RKO (cell line): ENCODE measurements at places on chromosomes 11 and 22.

- no peak for DNase-seq
Observed at GRCh38 chr11:43746670-43747069, 66.1 kb downstream of the HSD17B12 start.

- peak; percentile 53 for DNase-seq
Observed at GRCh38 chr11:46381048-46381818, at the start of gene MDK. MDK (plus strand) TSS chr11:46381669; CDS start chr11:46382058, 389 bp downstream.

GRCh38 chr11:123977731-123978347 is at the start of gene OR10S1:
OR10S1 (minus strand) TSS chr11:123977781; CDS start chr11:123977664, 117 bp downstream.
- DNase-seq: no peak

DNA sequence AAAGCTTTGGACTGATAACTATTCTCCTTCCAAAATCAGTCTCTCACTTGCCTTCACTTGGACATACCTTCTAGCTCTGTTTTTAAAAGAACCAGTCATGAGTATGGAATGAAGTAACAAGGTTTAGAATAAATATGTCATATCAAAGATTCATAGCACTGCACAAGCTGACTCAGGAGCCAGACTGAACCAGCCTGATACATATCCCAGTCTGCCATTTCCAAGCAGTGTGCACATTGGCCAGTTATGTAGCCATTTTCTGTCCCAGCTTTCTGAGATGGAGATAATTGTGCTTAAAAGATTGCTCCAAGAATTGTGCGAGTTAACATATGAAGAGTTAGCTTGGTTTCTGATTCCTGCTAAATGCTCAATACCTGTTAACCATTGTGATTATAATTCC is 311.3 kb downstream of the C11orf87 start:
- peak; percentile 19 for DNase-seq

- DNase-seq: no peak
Observed at GRCh38 chr11:70616938-70617654, 218.8 kb downstream of the CTTN start.

DNA sequence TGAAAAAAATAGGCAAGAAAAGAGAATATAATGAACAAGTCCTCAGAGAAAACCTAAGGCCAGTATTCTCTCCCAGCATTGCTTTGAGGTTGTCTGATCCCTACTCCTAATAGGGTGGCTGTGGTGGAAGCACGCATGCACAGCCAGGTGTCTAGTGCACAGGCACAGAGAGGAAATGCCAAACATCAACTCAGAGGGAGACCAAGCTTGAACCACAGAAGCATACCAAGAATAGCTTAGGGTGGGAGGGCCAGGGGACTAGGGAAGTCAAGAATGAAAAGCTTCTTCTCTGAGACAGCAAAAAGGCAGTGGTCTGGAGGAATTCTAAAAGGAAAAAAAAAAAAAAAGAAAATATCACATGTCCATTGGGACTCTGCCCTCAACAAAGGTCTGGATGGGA is 244.1 kb upstream of the API5 start:
- DNase-seq: no peak

DNA sequence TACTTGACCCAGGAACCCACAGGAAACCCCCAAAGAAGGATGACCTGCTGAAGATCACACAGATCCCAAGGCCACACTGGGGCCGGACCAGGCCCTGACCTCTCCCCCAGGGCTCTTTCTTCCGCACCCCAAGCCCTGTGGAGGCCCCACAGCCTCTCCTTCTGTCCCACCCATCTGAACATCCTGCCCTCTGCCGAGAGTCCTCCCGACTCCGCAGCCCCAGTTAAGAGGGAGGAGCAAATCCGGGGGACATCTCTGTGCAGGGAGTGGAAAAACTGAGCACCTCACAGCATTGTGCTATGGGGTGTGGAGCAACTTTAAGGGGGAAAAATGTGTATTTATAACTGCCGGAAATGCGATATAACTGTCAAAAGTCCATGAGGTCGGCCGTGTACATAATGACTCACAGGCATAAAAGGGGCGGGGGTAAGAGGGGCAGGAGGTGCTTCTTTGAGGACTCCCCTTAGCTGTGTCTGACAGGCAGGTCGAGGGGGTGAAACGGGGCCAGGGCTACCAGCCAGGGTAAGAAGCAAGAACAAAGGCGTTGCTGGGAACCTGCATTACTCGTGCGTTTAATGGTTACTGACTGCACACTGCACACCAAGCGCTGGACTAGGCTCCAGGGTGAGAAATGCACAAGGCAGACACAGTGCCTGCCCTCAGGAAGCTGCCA is 57.2 kb downstream of the WNT11 start:
- DNase-seq: no peak

DNA sequence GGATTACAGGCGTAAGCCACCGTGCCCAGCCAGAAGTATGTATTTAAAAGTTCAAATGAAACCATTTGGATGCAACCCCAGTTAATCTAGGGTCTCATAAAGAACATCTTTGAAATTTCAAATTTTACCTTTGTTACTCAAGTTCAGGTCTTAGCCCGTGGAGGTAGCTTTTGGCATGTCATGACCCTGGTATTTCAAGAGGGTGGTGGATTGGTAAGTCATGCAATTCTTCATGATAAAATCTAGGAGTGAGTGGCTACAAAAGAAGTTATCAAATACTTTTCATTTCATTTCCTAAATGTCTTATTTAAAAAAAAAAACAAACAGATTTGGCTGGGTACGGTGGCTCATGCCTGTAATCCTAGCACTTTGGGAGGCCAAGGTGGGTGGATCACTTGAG is 80.6 kb downstream of the ABTB2 start:
- no peak for DNase-seq

DNA sequence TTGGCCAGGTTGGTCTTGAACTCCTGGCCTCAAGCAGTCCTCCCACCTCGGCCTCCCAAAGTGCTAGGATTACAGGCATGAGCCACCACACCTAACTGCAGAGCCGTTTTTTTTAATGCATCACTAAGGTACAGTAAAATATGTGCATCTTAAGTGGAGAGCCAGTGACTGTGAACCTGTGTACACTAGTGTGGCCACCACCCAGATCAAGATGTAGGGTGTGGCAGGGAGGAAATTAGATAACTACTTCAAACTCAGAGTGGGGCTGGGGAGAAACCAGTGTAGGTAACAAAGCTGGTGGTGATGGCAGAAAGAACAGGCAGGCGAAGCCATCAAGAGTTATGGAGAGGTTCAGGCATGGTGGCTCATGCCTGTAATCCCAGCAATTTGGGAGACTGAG is 14.4 kb downstream of the SNAP29 start:
- no peak for DNase-seq

DNA sequence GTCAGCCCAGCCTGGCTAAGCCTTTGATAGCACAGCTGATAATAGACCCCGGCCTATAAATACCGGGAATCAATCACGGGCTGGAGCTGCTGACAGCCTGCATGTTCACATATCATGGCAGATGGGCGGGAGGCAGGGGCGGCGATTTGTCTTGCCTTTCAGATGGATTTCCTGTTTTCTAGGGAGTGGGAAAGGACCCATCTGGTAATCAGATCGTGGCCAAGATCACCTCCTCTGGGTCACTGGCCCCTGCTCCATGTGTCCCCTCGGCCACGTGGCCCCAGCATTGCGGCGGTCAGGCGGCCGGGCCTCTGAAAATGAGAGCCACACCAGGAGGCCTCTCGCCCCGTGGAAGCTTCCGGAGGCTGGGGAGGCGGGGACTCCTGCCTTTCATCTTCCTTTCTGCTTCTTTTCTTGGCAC is 36.6 kb downstream of the SMIM38 start:
- DNase-seq: no peak

- no peak for DNase-seq
Observed at GRCh38 chr11:68090706-68091105, 30.5 kb downstream of the CHKA start.
